ENCODE measurements at places on chromosomes 3 and 15.

GRCh38 chr3:34212656-34213055 is 414.2 kb downstream of the PDCD6IP start:
- DNase-seq, result peak; percentile 57

DNA sequence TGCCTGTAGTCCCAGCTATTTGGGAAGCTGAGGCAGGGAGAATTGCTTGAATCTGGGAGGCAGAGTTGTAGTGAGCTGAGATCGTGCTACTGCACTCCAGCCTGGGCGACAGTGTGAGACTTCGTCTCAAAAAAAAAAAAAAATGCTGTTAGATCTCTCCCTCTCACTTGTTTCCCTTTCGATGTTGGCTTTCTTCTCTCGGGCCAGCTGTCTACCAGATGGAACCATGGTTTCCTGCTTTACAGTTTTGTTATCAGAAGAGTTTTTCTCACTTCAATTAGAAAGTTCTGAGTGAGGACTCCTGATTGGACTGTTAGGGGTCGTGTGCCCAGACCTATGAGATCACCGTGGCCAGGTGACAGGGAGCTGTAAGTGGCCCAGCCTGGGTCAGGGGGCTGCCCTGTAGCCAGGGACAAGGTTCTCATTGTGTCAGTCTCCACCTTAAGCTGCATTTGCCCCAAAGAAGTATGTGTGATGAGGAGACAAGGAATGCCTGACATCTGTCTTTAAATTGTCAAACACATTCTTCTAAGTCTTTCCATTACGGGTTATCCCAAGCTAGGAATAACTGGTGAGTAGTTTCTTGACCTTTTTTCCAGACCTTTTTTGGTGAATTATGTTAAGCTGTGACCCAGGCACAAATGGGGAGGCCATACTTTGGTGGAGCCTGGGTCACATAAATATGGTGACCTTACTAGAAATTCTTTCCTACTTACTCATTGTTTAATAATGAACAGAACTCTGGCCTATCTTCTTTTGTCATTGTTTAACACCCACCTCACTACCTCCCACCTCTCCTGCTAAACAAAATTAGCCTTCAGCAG is 25.2 kb downstream of the SNAPC5 start:
- peak; percentile 51 for DNase-seq

DNA sequence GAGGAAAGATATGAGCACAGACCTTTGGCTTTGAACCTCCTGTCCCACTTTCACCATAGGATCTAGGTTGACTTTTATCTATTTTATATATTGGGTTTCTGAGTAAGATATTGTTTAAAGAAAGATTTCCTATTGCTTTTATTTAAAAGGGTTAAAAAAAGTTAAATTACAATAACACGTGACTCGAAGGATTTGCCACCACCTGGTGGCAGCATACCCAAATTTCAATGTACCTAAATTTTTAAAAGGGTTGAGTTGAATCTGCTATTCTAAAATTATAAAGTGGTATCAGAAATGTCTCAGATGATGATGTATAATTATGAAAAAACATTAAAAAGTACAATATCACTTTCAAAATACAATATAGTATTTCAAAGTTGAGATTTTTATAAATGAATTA is 368.4 kb downstream of the MECOM start:
- DNase-seq, result no peak

GRCh38 chr15:35671197-35671596 is 125.2 kb upstream of the DPH6 start:
- no peak for DNase-seq

- peak; percentile 80 for DNase-seq
Observed at GRCh38 chr3:100159331-100160153, 45.2 kb upstream of the FILIP1L start.

- DNase-seq, result no peak
Observed at GRCh38 chr15:93965304-93965908, 266.0 kb upstream of the MCTP2 start.

- no peak for DNase-seq
Observed at GRCh38 chr3:182716114-182716688, 77.1 kb upstream of the ATP11B start.

All from fibroblast of upper back skin (primary cell).